ENCODE measurements at places on chromosomes 3 and 15.

DNA sequence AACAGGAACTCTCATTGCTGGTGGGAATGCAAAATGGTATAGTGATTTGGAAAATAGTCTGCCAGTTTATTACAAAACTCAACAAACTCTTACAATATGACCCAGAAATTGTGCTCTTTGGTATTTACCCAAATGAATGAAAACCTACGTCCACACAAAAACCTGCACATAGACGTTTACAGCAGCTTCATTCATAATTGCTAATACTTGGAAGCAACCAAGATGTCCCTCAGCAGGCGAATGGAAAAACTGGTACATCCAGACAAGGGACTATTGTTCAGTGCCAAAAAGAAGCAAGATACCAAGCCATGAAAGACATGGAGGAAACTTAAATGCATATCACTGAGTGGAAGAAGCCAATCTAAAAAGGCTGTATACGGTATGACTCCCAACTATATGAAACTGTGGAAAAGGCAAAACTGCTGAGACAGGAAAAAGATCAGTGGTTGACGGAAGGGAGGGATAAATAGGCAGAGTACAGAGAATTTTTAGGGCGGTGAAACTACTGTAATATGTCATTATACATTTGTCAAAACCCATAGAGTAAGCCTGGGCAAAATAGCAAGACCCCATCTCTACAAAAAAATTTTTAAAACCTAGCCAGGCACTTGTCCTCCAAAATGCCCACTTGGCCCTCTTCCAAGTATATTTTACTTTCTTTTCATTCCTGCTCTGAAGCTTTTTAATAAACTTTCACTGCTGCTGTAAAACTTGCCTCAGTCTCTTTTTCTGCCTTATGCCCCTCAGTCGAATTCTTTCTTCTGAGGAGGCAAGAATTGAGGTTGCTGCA is 4.9 kb upstream of the MKRN2OS start:
- DNase-seq, result no peak

- no peak for DNase-seq
Measured at GRCh38 chr15:31353931-31354330, 27.3 kb downstream of the KLF13 start.

DNA sequence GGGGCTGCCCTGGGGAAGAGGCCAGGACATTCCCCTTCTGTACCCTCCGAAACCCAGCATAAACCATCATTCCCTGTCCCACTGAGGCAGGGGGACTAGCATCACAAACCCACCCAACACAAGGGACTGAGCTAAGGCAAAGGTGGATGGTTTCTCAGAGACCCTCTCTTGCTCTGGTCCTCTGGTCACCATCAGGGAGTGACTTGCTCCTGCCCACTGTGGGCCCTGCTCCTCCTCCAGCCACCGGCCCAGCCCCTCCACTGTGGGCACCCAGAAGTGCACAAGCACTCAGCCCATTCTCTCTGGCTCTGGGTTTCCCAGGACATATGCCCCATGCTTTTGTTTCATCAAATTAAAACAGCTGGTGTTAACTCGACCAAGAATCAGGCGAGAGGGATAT is 44.9 kb downstream of the PTH1R start:
- DNase-seq, result no peak

- DNase-seq, result no peak
Measured at GRCh38 chr3:127979473-127979872, 64.4 kb downstream of the KBTBD12 start.

DNA sequence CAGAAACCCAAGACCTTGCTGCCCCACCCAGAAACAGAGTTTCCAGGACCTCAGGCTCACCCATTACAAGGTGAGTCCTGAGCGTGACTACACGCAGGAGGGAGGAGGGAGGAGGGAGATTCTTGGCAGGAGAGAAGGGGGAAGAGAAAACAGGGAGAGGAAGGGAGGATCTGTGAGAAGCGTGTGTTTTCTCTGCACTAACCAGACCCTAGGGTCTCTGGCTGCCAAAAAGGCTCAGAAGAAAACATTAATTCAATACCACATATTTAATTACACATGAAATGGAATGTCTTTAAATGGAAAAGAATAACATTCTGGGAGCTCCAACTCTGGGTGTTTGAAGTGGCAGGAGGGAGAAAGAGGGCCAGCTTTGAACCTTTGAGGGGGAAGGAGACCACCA is 309.0 kb downstream of the NTRK3 start:
- no peak for DNase-seq
